Chondrocyte (in vitro differentiated cells): ENCODE measurements at places on chromosomes 13 and 19. TPM values are rescaled to one million over a fixed set of nuclear protein-coding genes. Genes with fewer than 3 reads are reported as not detected.

The ADPRHL1 gene
- total RNA-seq: 6.3 to 8.8 TPM (median 8.4 TPM) in 3 replicates

GRCh38 chr19:4238831-4239230 lies 8.0 kb upstream of the YJU2 start:
- no peaks in the 10 kb centered on the region for H3K4me1 ChIP-seq
- H3K27me3 ChIP-seq: peaks cover 4% of the 10 kb centered on the region
- no peak overlapping the region for H3K4me3 ChIP-seq

GRCh38 chr19:46406976-46407375 lies 6.4 kb downstream of the CCDC8 start:
- peak; percentile 25 for DNase-seq
- no peak overlapping the region for H3K27ac ChIP-seq
- peaks cover 61% of the 10 kb centered on the region for H3K4me1 ChIP-seq
- H3K4me3 ChIP-seq: no peak overlapping the region
- H3K27me3 ChIP-seq: no peaks in the 10 kb centered on the region

GRCh38 chr19:48148576-48148975 lies 21.6 kb downstream of the LIG1 start:
- no peak overlapping the region for H3K27ac ChIP-seq
- peaks cover 5% of the 10 kb centered on the region for H3K36me3 ChIP-seq
- no peak overlapping the region for H3K4me3 ChIP-seq
- no peaks in the 10 kb centered on the region for H3K27me3 ChIP-seq
- DNase-seq: no peak

- no peak for DNase-seq
- H3K4me3 ChIP-seq: no peak overlapping the region
- no peak overlapping the region for H3K27ac ChIP-seq
- no peaks in the 10 kb centered on the region for H3K36me3 ChIP-seq
- peaks cover 11% of the 10 kb centered on the region for H3K4me1 ChIP-seq
Measured at GRCh38 chr13:48909056-48909389, 66.7 kb upstream of the FNDC3A start.

- no peaks in the 10 kb centered on the region for H3K36me3 ChIP-seq
- no peak for DNase-seq
- peaks cover 21% of the 10 kb centered on the region for H3K27me3 ChIP-seq
Measured at GRCh38 chr13:111474136-111475002, 153.9 kb downstream of the TEX29 start.
